ENCODE measurements at places on chromosomes 13 and 19.
A peak's percentile ranks its signal among the peaks of the same experiment; 100 is the strongest.

GRCh38 chr13:72379581-72379980 lies 347.8 kb downstream of the MZT1 start:
- no peak for DNase-seq

GRCh38 chr13:45205124-45205523 lies 4.3 kb upstream of the KCTD4 start:
- no peak for DNase-seq

- DNase-seq, result no peak
These were observed 45.2 kb downstream of the SUCLA2 start for GRCh38 chr13:47955836-47956235.

- no peak for DNase-seq
These were observed 9.5 kb downstream of the ADAMTSL5 start for GRCh38 chr19:1503089-1503924.

- no peak for DNase-seq
These were observed 5.5 kb upstream of the CCER2 start for GRCh38 chr19:38917516-38917915.

GRCh38 chr19:40633207-40633606 lies 32.0 kb downstream of the LTBP4 start:
- no peak for DNase-seq

GRCh38 chr13:100088273-100088643 lies 635 bp upstream of the PCCA start:
- DNase-seq, result no peak

GRCh38 chr13:87128036-87128435 lies 543.1 kb upstream of the SLITRK5 start:
- no peak for DNase-seq

DNA sequence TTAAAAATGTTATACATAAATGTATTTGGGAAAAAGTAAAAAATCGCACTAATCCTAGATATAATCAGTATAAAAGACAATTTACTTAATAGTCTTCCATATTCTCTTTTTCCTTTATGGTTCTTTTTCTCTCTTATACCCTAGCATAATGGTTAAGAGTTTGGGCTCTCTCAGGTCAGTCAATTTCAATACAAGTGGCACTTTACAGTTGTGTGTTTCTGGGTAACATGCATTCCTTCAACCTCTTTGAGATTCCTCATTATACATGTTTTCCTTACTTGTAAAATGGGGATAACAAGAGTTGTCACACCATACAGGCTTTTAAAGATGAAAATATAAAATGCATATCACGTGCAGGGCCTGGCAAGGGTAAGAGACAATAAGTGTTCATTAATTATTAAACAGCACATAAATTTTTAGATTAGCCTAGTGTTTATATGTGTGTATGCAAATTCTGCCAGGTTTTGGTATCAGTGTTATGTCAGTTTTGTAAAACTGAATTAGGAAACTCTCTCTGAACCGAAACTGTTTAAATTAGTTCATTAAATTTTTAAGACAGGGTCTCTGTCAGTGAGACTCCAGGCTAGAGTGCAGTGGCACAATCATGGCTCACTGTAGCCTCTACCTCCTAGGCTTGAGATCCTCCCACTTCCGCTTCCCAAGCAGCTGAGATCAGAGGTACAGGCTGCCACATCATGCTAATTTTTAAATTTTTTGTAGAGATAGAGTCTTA lies 49.8 kb downstream of the ELF1 start:
- DNase-seq, result no peak

DNA sequence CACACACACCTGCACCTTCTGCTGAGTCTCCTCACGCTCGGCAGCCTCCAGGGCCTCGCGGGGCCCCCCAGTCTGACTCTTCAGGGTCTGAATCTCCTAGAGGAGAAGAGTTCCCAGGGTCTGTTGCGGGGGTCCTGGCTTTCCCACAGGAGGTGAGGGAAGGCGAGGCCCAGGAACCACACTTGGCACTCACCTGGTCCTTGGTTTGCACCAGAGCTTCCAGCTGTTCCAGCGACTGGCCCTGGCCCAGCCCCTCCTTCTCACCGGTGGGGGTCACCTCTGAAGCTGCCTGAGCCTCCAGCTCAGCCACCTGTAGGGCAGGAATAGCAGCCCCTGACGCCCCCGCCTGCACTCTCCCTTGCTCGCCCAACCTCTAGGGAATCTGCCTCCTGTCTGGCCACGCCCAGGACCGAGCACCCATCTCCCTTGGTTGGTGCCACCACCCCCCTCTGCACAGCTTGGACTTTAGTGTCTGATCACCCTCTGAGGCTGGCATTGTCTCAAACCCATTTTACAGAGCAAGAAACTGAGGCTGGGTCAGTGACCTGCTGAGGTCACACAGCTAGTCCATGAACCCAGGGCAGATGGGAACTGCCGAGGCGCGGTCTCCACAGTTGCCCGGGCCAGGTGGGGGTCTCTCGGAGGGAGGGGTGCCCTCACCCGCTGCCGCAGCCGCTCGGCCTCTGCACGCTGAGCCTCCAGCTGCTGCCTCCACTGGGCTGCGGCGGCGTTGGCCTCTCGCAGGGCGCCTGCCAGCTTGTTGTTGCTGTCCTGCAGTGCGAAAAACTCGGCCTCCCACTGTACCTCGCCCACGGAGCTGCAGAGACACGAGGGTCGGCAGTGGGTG lies 9.5 kb downstream of the HOMER3 start:
- no peak for DNase-seq

- no peak for DNase-seq
These were observed 51.1 kb downstream of the FNDC3A start for GRCh38 chr13:49026851-49027250.

- no peak for DNase-seq
These were observed 14.9 kb downstream of the PLA2G4C start for GRCh38 chr19:48095612-48096175.

DNA sequence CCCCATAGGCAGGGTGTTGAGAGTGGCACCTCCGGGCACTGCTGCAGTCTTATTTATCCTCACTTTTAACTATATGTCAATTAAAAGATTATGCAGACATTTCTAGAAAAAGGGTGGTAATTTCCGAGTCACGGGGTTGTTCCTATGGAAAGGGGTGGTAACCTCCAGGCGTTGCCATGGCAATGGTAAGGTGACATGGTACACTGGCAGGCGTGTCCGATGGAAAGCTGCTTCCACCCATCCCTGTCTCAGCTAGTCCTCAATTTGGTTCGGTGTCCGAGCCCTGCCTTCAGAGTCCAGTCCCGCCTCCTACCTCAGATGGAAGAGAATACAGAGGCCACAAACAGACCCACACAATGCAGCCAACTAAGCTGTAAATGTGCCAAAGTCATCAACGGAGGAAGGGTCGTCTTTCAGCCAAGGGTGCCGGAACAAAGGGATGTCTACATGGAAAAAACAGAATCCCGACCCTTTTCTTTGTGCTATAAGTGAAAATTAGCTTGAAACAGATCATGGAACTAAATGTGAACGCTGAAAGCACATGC lies 72.6 kb upstream of the C13orf46 start:
- DNase-seq, result no peak

DNA sequence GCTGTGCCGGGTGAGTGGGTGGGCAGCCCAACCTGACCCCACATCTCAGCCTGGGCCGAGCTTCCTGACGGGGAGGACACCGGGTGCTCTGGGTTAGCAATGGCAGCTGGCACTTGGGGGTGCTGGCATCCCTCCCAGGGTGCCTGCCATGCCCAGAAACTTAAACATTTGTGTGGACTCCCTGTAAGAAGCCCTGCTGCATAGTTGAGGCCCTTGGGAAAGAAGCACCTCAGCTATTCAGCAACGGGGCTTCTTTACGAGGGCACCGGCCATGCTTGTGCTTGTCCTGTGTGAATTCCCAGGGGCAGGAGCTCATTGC lies 33.8 kb upstream of the MEDAG start:
- peak; percentile 32 for DNase-seq

DNA sequence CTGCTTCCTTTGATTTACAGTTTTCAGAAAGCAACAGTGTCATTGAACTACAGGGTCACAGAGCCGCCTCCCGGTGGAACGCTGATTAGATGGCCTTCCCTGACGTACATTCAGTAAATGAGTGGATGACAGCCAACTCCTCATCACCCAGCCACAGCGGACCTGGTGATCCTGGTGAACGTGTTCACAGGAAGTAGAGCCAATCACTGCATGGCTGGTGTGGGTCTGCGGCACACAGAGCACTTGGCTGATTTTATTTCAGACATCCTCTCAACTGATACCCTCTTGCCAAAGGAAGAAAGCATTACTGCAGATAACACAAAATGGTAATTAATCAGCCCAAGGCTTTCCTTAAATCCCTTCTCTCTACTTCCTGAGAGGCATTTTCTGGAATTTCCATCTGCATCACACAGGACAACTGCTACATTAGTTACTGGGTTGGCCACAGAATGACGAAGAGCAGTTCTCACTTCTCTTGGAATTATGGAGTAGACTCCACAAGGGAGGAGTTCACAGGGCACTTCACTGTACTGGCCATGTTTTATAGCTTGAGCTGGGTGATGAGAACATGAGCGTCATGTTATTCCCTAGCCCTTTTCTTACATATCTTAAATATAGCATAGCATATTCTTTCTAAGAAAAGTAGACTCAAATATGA lies 84.0 kb upstream of the SLC7A1 start:
- no peak for DNase-seq

GRCh38 chr19:33283589-33283988 lies 18.7 kb downstream of the CEBPA start:
- no peak for DNase-seq

GRCh38 chr19:49552749-49553148 lies 24.9 kb downstream of the RCN3 start:
- DNase-seq, result no peak

DNA sequence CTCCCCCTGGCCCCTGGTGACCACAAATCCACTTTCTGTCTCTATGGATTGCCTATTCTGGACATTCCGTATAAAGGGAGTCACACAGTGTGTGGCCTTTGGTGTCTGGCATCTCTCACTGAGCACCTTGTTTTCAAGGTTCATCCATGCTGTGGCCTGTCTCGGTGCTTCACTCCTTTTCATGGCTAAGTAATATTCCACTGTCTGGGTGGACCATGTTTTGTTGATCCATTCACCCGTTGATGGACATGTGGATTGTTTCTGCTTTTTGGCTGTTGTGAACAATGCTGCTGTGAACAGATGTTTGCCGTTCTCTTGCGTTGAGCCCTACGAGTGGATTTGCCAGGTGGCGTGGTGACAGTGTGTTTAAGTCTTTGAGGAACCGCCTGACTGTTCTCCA lies 10.6 kb downstream of the EVI5L start:
- no peak for DNase-seq

- no peak for DNase-seq
These were observed 2.6 kb downstream of the UBXN6 start for GRCh38 chr19:4454747-4455718.

- DNase-seq, result no peak
These were observed 10.1 kb downstream of the CNOT3 start for GRCh38 chr19:54147676-54148075.

DNA sequence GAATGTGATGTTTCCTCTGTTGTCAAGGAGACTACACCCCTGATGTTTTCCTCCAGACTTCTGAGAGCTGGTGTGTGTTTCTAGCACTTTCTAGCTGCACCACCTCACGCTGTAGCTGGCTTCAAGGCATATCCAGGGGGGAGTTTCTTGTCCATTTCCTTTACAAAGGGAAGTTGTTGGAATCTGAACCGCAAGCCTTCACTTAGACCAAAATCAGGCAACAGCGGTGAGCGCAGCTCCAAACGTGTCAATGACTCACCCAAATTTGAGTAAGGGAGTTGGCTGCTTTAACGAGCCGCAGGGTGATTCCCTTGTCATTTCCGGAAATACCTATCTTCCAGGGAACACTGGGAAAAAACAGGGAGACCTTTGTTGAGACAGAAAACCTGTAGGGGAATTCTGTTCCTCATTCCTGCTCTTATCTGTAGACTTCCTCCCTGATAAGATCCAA lies 2.5 kb downstream of the LDLR start:
- DNase-seq, result no peak

DNA sequence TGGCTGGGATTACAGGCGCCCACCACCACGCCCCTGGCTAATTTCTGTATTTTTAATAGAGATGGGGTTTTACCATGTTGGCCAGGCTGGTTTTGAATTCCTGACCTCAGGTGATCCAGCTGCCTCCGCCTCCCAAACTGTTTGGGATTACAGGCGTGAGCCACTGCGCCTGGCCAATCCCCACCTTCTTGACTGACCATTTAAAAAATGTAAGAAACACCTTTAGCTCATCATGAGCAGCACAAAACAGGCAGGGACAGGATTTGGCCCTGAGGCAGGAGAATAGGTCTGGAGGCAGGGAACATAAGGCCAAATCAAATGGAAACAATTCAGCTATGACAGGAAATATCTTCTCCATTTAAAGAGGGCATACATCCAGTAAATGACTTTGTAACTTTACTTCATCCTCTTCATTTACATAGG lies 1.4 kb upstream of the MPV17L2 start:
- DNase-seq, result no peak

GRCh38 chr19:52535771-52536447 lies 8.4 kb downstream of the ZNF808 start:
- DNase-seq, result no peak

- peak; percentile 47 for DNase-seq
These were observed 10.3 kb downstream of the EHD2 start for GRCh38 chr19:47723581-47723940.

GRCh38 chr19:38233740-38234251 lies 9.8 kb upstream of the DPF1 start:
- DNase-seq, result no peak

DNA sequence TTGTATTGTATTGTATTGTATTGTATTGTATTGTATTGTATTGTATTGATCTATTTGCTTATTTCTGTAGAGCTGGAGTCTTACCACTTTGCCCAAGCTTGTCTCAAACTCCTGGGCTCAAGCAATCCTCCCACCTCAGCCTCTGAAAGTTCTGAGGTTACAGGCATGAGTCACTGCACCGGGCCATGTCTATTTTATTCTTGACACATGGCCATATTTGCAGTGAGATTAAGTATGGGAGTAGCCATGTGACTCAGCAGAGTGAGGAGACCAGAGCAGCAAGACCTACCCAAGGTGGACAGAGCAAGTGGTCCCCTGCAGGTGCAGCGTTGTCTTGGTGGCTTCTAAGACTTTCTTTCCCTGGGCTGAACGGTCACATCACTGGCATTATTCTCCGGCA lies 49.1 kb upstream of the UBAC2 start:
- DNase-seq, result no peak

- DNase-seq, result no peak
These were observed 55.7 kb upstream of the ABCC4 start for GRCh38 chr13:95356916-95357315.
